CD8-positive, alpha-beta memory T cell (primary cell): ENCODE measurements at places on chromosomes 7 and 10.
A peak's percentile ranks its signal among the peaks of the same experiment; 100 is the strongest.

DNA sequence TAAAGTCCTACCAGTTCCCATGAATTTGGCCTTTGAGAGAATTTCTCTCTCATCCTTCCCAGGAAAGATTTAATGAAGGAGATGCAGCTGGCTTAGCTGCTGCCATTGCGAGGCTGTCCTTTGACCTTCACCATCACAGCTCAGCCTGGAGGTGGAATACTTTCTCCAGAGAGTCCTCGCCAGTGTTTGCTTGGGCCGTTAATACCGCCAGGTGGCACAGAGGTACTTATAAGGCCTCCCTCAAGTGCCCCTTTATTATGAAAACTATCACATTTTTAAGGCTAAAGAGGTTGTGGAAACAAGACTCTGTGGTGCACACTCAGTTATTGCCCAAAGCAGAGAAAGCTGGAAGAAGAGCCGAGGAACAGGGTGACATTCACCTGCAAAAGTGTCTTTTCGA, 330.6 kb downstream of the CCSER2 start:
- no peak for DNase-seq

DNA sequence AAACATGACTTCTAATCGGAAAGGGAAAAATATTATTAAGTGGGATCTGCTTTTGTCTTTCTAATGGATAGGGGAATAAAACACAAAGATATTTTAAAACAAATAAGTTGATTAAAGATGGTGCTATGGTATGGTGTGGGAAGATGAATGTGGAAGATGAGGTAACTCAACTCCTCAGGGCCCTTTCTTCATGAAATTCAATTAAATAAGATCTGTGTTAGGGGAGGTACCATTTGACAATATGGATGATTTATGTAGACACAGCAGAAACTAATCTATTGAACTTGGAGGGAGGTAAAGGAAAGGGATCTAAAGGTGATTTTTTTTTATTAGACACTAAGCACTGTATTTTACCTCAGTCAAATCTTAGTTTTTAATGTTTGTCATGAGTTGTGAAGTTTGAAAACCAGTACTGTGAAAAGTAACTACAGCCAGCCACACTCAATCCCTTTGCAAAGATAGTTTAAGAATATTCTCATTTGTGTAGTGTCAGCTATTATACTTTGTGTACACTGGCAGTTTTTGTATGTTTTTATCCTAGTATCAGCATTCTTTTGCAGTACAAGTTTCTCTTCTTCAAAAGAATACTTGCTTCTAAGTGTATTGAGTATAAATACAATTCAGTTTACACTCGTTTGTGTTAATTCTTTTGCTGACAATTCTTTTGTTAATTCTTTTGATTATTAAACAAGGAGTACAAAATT, 151.3 kb downstream of the PHF14 start:
- DNase-seq: no peak

- no peak for DNase-seq
Observed at GRCh38 chr7:142855756-142856564, 1.1 kb downstream of the EPHB6 start.

DNA sequence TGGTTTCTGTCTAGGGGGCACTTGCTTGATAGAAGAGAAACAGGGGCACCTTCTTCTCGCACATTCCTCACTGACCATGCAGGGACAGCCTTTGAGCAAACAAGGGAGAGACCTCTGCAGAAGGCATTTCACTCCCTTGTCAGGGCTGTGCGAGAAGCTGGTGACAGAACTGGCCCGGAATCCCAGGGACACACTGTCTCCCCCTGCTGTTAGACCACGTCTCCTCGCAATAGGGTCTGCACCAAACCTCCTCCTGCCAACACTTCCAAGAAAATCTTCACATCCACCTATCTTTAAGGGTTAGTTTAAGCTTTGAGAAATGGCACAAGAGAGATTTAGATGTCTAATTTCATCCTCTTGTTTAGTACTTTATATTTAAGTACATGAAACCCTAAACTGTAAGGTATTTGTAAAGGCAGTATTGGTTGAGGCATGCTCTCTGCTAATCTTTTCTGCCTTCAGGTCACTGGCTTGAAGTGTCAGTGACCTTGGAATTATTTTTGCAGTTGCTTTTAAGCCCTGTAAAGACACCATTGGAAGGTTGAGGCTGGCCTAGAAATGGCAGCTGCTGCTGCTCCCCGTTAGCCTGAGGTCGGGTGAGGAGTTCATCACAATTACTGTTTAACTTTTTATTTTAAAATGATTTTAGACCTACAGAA, 37.0 kb downstream of the RBM20 start:
- no peak for DNase-seq

GRCh38 chr7:32496052-32496813, 944 bp downstream of the AVL9 start:
- no peak for DNase-seq

- peak; percentile 72 for DNase-seq
Observed at GRCh38 chr10:6543431-6544005, 36.6 kb downstream of the PRKCQ start.
